ENCODE measurements at places on chromosomes 7 and 10.
A peak's percentile ranks its signal among the peaks of the same experiment; 100 is the strongest.

GRCh38 chr7:46173476-46174195 is 252.6 kb upstream of the IGFBP3 start:
- DNase-seq, result peak; percentile 73

DNA sequence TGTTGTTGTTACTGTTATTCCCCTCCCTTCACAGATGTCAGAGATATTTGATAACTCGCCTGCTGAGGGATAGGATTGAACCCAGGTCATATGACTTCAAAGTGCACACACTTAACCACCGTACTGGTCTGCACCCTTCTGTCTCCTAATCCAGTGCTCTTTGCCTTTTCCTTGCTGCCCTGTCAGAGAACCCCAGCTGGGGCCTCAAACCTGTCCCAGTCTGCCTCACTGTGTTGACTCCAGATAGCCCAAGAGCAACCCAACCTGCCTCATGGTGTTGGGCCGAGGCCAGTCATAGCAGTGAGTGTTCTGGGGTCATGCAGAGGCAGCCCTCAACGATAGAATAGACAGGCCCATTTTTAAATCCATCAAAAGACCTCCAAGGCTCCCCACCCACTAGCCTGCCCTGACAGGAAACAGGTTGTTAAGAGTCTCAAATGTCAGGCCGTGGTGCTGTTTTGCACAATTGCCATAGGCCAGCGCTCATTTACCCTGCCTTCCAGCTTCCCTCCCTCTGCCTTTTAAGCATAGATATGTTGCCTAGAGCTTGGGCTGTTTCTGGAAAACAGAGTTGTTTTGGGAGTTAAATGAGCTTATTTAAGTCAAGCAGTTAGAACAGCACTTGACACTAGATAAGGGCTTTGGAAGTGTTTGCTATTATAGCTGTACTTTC is 37.0 kb upstream of the PDCD4 start:
- peak; percentile 90 for DNase-seq

DNA sequence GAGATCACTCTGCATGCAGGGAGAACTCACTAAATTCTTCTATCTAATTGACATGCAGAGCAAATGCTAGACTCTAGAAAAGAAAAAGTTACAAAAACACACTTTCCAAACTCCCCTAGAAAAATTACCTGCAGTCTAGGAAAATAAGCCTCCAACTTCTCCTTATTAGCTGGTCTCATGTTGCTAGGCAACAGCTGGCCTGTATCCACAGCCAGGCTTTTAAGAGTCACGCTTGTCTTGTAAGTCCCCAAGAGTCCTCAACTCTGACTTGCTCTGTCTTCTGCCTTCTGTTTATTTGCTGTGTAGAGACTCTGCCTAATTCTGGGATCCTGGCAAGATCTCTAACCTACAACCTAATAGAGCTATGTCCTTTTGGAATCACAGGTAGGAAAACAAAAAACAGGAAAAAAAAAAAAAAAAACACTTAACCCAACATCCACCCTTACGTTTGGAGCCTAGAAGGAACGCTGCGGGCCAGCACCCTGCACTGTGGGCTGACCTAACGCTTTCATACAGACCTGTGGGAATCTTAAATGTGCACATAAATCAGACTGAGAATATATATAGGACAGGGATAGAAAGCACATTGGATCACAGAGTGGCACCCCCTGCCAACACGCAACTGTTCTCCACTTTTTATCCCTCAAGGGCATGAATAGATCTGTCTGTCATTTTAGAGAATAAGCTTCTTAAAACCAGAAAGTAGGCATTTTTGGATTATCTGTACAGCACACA is 117.0 kb upstream of the PTPRZ1 start:
- DNase-seq, result no peak

- no peak for DNase-seq
Observed at GRCh38 chr10:60224066-60224705, 165.5 kb downstream of the ANK3 start.

- DNase-seq, result no peak
Observed at GRCh38 chr7:93018716-93019115, 99.1 kb downstream of the SAMD9 start.

DNA sequence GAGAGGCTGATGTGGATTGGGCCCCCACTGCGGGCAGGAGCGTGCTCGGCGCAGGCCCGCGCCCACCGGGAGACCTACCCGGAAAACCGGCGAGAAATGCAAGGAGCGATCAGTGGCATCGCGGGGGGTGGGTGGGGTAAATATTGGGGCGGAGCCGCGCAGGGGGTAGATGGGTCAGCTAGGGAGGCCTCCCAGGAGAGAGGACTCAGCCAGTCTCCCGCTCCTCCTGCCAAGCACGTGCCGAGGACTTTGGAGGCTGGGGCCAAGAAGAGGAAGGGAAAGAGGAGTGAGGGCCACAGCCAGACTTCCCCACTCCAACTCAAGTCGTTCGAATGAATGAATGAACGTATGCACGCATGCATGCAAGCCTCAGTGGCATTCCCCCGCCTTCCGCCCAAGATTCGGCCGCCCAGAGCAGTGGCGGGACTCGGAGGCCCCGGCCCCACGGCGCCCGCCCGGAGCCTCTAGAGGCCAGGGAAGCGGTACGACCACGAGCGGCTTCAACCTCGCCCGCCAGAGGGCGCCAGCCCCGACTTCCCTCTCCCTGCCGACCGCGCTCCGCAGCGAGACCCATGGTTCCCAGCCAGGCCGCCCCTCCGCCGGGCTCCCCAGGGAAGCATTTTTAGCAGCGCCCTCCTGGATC is 3.6 kb downstream of the NPM3 start:
- DNase-seq, result no peak

DNA sequence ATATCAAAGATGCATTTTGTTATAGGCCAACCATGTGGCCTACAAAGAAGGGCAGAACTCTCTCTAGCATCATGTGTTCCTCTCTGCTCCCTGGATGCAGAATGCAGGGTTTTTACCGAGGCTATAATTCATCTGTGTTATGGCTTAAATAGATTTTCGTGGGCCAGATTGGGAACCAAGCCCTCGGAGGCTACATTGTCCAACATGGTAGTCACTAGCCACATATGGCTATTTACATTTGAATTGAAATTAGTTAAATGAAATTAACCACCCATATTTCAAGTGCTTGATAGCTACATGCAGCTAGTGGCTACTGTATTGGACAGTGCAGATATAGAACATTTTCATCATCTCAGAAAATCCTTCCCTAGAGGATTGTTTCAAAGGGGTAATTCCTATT is 2.8 kb downstream of the PLCE1 start:
- DNase-seq, result no peak

GRCh38 chr10:128843972-128844371 is 623.1 kb upstream of the MGMT start:
- no peak for DNase-seq

DNA sequence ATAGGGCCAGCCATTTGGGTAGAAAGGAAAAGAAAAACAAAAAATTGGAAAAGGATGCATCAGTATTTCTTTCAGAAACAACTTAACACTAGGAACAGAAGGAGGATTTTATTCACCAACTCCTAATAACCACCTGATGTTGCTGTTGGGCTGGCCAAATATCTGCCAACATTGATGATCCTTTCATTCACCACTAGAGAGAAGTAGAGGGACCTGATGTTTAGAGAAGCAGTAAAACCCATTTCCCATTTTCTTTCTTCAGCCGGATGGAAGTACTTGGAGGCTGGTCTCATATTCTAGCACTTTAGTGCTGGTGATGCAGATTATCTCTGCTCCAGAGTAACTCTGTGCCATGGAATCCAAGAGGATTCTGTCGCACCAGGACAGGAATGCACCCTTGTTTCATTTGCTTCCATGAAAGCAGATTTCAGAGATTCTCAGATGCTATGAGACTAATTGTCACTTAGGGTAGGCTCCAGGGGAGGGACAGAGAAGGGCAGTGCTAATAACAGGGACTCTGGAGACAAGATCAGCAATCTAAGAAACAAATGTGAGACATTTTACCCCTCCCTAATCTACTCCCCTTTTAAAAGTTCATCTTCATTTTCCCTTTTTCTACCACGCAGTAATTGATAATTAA is 3.1 kb downstream of the KLLN start:
- peak; percentile 45 for DNase-seq

DNA sequence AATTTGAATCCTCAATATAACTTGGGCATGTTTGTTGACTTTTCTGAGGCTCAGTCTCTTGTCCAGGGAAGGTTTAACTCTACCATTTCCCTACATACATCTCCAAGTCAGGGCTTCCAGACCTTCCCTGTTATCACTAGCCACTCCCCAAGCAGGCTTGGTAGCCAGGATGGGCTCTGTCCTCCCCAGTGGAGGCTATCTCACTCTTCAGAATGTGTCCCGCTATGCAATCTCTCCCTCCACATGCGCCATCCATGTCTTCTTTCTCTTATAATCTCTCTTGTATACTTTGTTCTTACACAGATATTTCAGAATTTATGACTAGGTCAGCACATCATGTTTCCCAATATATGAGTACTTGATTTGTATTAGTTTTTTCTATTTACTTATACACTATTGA is 310.4 kb downstream of the HGF start:
- DNase-seq, result no peak

DNA sequence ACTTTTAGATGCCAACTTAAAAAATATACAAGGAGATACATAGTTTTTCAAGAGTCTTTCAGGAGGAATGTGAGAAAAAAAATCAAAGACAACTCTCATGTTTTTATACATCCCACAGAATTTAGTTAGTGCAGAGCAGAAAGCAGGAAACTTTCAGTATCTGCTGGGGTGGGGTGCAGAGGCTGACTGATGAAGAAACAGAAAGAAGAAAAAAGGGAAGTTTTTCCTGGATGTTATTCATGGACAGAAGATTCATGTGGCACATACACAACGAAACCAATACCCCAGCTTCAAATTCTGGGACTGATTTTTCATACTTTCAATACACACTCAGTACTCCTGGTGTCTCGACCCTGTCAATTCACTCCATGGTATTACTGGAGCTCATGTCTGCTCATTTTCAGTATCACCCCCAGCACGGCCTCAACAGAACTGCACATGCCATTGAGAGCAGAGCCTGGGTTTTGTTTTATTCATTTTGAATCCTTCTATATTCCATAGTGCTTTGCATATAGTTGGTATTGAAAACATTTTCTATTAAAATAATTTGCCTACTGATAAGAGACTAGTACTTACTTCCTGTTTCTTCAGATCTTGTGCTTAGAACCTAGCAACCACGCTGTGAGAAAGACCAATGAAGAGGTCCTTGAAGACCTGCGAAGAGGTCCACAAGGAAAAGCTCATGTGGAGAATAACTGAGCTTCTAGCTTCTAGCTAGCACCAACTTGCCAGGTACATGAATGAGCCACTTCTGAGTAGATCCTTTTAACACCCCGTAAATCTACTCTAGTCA is 49.0 kb downstream of the NDUFB2 start:
- DNase-seq, result no peak

DNA sequence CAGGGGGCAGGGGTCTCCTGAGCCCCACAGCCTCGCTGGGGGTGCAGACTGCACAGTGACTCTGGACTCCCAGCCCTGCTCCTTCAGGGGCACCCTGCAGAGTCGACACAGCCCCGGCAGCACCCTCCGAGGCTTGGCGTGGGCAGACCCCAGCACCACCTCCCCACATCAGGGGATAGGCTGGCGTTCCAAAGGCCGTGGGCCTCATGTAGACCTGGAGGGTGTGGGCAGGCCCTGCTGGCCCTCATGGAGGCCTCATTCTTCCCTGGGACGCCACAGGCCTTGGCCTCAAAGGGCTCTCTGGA is 265.9 kb downstream of the ELFN1 start:
- DNase-seq, result no peak

GRCh38 chr10:49375611-49376010 is 20.3 kb downstream of the DRGX start:
- DNase-seq, result no peak

GRCh38 chr7:150791746-150792452 is 8.3 kb downstream of the TMEM176B start:
- no peak for DNase-seq

DNA sequence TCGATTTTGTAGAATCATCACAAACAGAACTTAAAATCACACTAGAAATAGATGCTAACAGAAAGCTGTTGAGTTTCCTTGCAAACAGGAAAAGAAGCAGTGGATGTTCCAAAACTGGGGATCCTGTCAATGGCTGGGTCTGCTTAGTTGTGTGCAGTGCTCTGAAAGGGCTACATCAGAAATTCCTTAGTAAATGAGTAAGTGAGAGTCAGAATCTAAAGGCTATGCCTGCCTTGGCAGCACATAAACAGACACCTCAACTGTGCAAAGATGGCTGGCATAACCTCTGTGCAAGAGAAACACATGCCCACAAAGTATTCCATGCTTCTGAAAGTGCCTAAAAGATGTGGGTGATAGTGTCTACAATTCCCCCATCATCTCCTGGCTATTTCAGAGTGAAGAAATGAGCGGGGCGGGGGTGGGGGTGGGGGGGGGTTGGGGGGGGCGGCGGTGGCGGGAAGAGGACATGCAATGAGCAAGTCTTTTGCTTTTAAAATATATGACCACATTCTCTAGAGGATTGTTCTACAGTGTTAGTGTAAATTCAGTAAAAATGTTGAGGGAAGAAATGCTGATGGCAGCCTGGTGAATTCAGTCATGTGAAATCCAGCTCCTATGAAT is 138.1 kb upstream of the LAMB4 start:
- no peak for DNase-seq

DNA sequence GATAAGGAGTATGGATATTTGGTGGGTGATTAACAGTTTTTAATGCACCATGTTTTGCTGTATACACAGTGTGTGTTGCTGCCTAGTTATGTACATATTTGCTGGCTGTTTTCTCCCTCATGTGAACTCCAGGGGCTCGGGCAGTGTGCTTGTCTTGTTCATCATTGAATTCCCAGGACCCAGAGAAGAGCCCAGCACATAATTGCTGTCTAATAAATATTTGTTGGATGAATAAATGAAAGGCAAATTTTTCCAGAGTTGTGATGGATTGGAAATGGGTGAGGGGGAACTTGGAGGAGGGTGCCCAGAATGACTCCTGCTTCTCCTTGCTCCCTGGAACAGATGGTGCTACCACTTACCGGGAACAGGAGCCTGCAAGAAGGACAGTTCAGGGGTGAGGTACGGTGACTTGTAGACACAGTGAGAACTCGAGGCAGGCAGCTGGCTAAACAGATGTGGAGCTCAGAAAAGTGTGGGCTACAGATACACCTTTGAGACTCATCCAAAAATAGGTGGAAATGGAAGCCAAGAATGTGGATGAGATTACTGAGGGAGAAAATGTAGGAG is 586.8 kb upstream of the MGMT start:
- no peak for DNase-seq

DNA sequence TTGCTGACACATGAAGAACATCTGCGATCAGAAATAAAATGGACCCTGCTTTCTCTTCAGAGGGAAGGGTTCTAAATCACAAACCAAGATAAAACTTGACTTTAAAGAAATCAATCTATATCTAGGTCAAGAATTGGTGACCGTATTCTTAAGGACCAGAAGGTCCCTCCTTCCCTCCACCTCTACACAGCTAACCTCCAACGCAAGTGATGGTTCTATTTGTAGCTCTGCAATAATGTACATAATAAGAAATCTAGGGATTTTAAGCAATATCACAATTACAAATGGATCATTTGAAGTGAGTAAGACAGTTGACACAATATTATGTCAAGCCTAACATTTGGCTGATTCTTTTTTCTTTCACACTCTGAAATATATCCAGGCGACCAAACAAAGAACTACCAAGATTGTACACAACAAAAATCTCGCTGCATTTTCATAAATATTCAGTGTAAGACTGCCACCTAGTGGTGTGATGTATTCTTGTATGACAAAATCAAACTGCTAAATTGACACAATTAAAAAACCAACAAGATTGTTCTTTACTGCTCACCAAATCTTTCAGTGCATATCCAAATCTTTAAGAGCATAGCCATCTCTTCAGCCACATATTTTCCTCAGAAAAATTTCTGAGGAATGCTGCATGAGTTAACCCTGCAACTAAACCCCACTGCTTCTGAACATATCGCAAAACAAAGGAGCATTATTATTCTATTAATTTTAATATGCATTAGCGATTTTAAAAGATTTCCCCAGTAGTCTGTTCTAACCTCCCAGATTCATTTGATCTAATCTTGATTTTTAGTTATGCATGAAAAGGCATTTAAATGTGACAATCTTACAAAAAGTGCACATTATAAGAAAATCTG is 44.5 kb downstream of the ICA1 start:
- peak; percentile 77 for DNase-seq

All from renal pelvis (tissue), 12 donors.